ENCODE measurements at places on chromosomes 3 and 15.

DNA sequence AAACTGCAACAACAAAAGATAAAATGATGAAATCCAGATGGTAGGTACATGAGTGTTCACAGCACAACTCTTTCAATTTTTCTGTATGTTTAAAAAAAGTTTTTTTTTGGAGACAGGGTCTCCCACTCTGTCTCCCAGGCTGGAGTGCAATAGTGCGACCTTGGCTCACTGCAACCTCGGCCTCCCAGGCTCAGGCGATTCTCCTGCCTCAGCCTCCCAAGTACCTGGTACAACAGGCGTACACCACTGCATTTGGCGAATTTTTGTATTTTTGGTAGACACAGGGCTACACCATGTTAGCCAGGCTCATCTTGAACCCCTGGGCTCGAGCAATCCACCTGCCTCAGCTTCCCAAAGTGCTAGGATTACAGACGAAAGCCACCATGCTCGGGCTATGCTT, 18.6 kb downstream of the LRRFIP2 start:
- no peak for DNase-seq

- no peak for DNase-seq
These were observed 74.6 kb upstream of the ACAD9 start for GRCh38 chr3:128804811-128805155.

DNA sequence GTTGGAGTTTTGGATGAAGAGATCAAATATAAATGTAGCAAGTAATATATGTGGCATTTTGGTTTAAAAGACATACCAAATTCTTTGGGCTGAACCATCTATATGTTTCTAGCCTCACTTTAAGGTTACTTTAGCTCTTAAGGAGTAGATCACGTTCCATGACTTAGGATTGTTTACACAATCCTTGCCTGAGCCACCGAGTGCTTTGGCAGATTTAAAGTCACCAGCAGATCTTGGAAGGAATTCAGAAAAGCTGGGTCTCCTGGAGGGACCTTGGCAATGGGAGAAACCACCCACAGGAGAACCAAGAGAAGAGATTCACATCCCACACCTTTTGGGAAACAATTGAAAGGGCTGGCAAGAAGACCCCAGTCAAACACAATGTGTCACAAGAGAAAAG, 54.5 kb downstream of the TM4SF18 start:
- DNase-seq, result no peak

DNA sequence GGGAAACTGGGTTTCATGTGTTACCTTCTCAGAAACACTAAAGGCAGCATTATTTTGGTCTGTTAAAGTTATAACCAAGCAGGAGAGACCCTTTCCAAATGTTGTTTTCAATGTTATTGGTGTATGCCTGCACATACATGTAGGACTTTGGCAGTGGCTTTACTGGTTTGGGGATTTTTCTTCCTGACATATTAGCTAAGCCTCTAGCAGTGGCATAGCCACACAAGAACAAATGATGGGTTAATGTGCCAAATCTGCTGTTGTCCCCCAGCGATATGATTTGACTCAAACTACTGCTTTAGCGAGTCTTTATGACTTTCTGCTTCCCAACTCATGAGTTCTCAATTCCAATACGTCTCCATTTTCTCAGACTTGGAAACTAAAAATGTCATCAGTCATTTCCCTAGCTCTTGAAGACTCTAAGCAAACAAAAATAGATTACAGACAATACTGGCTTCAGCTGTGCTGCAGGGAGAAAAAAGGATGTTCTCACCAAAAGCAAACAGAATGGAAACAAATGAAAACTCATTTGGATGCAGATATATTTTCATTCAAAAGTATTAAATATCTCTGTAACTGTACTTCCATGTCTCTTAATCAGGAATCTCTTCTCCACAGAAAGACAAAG, 29.6 kb downstream of the TPM1 start:
- DNase-seq, result no peak

- no peak for DNase-seq
These were observed 47.3 kb downstream of the ITGB5 start for GRCh38 chr3:124839896-124840295.

- DNase-seq, result peak; percentile 27
These were observed 57.2 kb downstream of the PLD1 start for GRCh38 chr3:171753025-171753472.

DNA sequence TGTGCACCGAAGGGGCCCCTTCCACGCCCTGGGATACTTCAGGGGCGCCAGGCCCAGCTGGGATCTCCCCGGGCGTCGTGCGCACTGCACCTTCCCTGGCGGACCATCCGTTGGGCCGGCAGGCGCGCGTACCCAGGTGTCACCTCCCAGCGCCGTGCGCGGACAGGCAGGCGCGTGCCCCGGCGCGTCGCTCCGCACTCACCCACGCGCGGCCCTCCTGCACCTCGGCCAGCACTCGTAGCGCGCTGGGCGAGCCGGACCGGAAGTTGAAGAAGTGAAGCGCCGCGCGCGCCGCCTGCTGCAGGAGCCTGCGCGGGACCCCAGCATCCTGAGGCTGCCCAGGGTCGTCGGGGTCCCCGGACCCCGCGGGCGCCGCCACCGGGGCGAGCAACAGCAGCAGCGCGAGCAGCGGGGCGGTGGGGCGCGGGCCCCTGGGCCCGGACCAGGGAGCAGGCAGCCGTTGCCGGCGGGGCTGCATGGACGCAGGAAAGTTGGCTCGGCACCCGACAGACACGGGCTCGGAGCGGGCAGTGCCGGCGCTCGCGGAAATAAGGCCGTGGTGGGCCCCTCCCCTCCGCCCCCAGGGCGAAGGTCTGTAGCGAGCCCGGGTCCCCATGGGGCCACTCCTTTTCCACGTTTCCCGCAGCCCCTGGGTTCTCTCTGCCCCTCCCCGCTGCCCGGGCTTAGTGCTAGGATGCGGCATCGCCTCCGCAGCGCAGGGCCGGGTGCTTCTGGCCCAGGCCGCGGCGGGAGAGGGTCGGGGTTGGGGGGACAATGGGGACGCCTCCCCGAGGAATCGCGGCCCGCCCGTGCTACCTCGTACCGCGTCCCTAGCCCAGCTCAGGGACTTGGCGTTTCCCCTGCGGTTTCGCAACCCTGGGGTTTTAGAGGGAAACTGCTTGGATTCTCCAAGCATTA, at the start of gene RARRES1:
Gene RARRES1 (minus strand): TSS at position 520 of the 918 bp plus-strand sequence. CDS start 42 bp downstream, at position 478.
- DNase-seq, result peak; percentile 42

DNA sequence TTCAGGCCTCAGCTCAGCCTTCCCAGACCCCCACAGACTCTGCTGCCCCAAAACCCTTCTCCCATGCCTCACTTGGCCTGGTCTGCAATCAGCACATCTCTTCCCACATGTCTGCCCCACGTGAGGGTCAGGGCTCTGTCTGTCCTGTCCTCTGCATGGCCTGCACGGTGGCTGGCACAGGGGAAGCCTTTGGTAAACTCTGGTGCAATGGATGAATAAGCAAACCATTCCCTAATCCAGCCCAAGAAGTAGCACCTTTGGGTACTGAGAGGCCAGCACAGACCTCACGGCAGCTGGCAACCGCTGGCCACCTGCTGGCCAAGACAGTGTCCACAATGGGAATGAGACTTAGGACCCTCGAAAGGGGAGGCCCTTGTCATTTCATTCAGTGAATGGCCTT, 27.7 kb downstream of the ABTB1 start:
- no peak for DNase-seq

DNA sequence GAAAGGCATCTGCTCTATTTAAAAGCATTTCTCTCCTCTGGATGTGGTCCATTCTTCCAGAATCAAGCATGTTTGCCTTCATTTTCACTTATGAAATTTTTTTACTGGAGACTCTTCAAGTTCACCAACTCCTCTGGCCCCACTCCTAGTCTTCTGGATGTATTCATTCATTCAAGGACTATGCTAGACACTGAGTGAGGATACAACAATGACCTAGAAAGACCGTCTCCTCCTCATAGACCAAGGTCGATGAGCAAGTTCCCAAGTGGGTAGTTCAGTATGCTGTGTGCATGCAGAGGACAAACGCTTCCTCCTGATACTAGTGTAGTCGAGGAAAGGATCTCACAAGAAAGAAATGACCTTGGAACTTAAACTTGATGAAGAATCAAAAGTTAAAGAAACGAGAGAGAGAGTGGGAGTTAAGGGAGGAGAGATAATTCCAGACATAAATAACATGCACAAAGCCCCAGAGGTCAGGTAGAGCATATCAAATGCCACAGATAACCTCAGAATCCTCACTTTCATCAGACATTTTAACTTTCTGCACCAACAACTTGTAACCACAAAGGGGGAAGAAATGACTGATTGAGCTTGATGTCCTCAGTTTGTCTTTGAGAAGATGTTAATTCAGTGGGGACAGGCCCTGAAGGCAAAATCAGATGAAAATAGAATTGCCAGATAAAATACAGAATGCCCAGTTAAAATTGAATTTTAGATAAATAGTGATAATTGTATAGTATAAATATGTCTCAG, 149.4 kb downstream of the IMPG2 start:
- DNase-seq, result no peak

DNA sequence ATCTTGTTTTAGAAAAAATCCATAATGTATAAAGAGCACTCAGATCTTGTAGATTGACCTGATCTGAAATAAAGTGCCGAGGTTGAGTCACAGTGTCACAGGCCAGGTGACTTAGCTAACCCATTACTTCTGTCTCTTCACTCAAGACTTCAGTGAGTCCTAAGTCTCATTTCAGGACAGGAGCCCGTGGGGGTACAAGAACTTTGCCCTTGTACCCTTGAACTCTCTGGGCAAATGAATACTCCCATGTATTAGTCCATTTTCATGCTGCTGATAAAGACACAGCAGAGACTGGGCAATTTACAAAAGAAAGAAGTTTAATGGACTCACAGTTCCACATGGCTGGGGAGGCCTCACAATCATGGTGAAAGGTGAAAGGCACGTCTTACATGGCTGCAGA, 160.2 kb downstream of the ZPLD1 start:
- DNase-seq, result no peak

DNA sequence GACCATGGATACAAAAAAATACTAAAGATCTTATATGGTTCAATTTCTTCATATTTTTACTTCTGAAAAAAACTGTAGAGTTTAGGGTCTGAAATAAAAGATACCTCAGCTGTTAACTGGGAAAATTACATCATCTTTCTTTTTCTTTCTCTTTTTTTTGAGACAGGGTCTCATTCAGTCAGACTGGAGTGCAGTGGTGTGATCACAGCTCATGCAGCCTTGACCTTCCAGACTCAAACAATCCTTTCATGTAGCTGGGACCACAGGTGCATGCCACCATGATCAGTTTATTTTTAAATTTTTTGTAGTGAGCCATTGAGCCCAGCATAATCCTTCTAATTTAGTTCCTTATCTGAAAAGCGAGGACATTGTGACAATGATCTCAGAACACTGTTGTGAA, 39.6 kb upstream of the TKT start:
- no peak for DNase-seq

DNA sequence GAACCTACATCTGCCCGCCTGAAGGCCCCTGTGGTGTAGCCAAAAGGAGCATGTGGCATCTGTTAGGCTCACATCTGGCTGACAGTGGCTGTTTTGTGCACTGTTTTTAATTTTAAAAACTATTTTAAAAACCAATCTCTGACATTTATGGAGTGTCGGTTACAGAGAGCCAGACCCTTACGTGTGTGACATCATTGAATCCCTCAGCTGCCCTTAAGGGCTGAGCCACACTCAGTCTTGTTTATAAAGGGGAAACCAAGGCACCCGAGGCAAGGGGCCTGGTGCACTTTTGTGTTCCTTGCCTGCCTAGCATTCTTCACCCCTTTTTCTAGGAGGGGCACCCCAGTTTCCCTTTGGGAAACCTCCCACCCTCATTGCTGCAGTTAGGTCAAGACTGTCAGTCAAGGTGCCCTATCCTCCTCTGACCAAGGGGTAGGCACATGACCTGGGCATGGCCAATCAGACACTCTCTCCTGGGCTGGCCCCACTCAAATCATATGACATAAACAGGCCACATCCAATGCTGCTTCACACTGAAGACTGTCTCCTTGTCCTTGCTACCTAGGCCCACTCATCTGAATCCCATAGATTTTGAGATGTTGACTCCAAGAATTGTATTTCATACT, 105.3 kb downstream of the LSM3 start:
- DNase-seq, result peak; percentile 35

GRCh38 chr15:78006567-78007205, 70.8 kb downstream of the TBC1D2B start:
- DNase-seq, result no peak

DNA sequence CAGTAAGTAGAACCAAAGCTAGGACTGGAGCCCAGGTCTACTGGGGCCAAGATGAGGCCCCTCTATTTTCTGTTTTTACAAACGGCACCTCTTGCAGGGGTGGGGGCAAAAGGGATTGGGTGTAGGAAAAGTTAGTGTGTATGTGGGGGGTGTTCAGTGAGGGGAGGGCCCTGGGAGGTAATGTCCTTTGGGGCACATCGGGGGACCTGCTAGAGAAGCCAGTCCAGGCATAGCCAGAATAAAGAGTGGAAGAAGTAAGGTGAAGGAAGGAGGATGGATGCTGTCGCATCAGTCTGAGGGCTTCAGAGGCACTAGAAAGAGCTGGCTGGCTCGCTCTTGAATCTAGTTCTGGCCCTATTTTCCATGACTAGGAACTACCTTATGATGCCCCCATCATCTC, 2.6 kb downstream of the PLCD1 start:
- no peak for DNase-seq

- no peak for DNase-seq
These were observed 898.7 kb downstream of the NSUN3 start for GRCh38 chr3:94961423-94962100.

- peak; percentile 95 for DNase-seq
These were observed 15.7 kb downstream of the LIPC start for GRCh38 chr15:58447271-58448010.

- DNase-seq, result no peak
These were observed 453 bp upstream of the CCDC14 start for GRCh38 chr3:123961508-123961856.
